ENCODE measurements at places on chromosomes 7 and 10. TPM values are rescaled to one million over a fixed set of nuclear protein-coding genes. Genes with fewer than 3 reads are reported as not detected.

Gene OR2A42
- not detected for total RNA-seq

Gene CHAT
- not detected for total RNA-seq

Gene C10orf105
- 0.30 TPM for total RNA-seq

Gene TMEM176B
- 33.9 TPM for total RNA-seq

Gene CCDC71L
- total RNA-seq: 24.3 TPM

DNA sequence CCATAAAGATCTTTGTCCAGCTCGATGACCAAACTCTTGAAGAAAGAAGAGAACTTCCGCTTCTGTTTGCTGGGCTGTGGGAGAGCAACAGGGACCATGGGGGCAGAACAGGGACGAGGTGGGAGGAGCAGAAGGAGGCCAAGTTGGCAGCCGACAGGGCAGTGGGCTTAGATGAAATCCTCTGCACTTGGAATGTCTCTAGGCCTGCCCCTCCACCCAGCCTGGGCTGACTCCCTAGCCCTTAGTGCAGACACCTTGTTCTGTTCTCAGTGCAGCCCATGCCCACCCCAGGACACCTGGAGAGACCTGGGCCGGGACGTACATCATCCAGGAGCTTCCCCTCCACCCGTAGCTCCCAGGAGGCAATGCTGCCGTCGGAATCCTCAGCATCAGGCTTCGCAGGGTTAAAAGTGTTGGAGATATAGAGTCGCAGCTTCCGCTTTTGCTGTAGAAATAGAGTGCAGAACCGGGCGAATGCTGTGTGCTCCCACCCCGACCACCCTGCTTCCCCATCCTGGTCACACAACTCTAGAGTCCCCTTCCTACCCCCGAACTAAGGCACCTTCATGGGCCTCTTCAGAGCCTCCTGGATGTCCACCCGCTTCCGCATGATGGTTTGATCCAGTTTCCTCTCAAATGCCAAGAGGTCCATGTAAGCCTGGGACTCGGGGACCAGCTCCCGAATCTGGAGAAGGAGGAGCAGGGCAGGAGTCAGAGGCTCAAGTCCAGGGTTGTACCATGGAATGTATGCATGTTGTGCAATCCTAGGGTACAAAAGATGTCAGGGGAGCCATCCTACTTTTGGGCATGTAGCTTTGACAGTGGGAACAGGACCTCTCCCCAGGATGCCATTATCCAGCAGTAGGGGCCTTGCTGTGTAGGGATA is 6.1 kb downstream of the SMARCD3 start:
- DNase-seq: no peak
- peaks cover 37% of the 10 kb centered on the region for H3K4me1 ChIP-seq
- no peaks in the 10 kb centered on the region for H3K27me3 ChIP-seq
- H3K36me3 ChIP-seq: no peaks in the 10 kb centered on the region

DNA sequence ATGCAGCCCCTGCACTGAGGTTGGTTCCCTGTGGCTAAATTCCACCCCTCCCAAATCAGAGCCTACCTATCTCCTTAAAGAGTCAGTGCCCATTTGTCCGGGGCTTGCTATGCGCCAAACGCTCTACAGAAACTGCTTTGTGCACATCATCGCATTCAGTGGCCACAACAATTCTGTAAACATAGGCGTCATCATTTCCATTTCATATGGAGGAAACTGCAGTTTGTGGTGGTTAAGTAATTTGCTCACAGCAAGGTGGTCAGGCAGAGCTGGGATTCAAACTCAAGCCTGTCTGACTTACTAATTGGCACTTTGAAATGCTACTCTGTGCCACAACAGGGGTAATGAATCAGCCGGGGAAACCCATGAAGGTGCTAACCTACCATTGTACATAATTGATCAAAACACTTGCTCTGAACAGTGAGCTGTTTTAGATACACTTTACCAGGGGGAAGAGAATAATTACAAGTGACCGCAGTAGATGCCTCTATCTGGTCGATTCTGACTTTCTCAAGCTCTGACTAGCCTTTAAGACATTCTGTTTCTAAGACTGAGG is 775.5 kb downstream of the LRMDA start:
- H3K4me3 ChIP-seq: no peak overlapping the region
- H3K27me3 ChIP-seq: no peaks in the 10 kb centered on the region
- no peak for DNase-seq
- H3K36me3 ChIP-seq: no peaks in the 10 kb centered on the region
- no peaks in the 10 kb centered on the region for H3K4me1 ChIP-seq

- no peak overlapping the region for H3K27ac ChIP-seq
- no peak for DNase-seq
- no peaks in the 10 kb centered on the region for H3K4me1 ChIP-seq
- H3K4me3 ChIP-seq: no peak overlapping the region
- H3K27me3 ChIP-seq: no peaks in the 10 kb centered on the region
- no peaks in the 10 kb centered on the region for H3K36me3 ChIP-seq
Observed at GRCh38 chr10:5530846-5531557, 6.2 kb downstream of the CALML3 start.

DNA sequence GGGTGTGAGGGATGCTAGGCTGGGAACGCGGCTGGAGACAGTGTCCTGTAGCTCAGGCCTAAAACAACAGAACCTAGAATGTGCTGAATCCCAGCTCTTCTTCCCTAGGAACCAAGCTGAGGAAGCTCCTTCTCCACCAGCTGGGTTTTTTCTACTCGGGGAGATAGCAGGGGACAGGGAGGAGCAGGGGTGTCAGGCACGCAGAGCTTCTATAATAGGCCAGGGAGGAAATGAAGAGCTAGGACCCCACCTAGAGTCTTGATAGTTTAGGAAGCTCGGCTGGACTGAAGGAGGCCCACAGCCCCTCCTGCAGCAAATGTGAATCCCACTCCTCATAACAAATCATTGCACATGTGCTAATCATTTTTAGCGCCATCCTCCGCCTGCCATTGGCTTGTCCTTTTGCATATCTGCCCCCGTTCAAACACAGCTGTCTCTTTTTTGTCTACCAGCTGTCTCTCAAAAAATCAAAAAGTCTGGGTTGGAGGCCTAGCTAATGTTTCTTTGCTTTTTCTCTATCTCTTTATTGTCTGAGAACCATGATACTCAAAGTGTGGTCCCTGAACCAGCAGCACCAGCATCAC is 24.1 kb upstream of the FAM180A start:
- H3K4me3 ChIP-seq: no peak overlapping the region
- no peaks in the 10 kb centered on the region for H3K27me3 ChIP-seq
- no peak for DNase-seq
- no peak overlapping the region for H3K27ac ChIP-seq

DNA sequence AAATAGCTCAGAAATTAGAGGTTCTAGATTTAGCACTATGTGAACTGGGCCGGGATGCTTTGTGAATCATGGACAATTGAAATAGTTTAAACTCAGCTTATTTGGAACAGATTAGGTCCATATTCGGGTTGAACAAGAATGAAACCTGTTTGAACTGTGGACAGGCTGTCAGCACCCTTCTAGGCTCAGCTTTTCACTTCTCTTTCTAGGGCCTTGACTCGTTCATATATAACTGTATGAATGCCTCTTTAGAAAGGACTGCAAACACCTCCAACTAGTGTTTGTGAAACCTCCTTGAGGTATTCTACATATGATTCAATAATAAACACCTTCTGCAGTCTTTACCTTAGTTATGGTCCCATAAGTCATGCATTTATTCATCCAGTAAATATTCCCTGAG is 115.6 kb downstream of the REEP3 start:
- H3K36me3 ChIP-seq: no peaks in the 10 kb centered on the region
- peaks cover under 1% of the 10 kb centered on the region for H3K4me1 ChIP-seq
- H3K4me3 ChIP-seq: no peak overlapping the region
- no peak overlapping the region for H3K27ac ChIP-seq
- DNase-seq: no peak
- H3K27me3 ChIP-seq: no peaks in the 10 kb centered on the region

DNA sequence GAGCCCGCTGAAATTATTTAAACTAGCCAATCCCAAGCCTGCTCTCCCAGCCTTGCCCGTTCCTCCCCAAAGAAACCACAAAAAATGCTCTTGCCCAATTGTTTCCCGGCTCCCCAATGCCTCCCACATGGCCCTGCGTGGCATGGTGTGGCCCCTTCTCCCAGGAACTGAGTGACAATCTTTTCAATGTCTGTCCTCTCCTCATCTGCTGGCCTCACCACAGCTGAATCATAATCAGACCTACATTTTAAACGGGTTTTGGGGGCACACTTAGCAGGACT is 201.5 kb downstream of the PRPF18 start:
- H3K4me3 ChIP-seq: no peak overlapping the region
- H3K36me3 ChIP-seq: peaks cover 21% of the 10 kb centered on the region
- peaks cover 49% of the 10 kb centered on the region for H3K4me1 ChIP-seq
- H3K27me3 ChIP-seq: no peaks in the 10 kb centered on the region

- DNase-seq: no peak
- H3K4me3 ChIP-seq: no peak overlapping the region
- no peaks in the 10 kb centered on the region for H3K36me3 ChIP-seq
- H3K27me3 ChIP-seq: no peaks in the 10 kb centered on the region
- no peak overlapping the region for H3K27ac ChIP-seq
- H3K4me1 ChIP-seq: no peaks in the 10 kb centered on the region
Observed at GRCh38 chr7:99791021-99791420, 7.0 kb upstream of the CYP3A4 start.

GRCh38 chr10:63434866-63435854 is 30.6 kb downstream of the JMJD1C start:
- H3K27me3 ChIP-seq: no peaks in the 10 kb centered on the region
- no peak overlapping the region for H3K27ac ChIP-seq
- no peaks in the 10 kb centered on the region for H3K36me3 ChIP-seq
- H3K4me3 ChIP-seq: no peak overlapping the region

DNA sequence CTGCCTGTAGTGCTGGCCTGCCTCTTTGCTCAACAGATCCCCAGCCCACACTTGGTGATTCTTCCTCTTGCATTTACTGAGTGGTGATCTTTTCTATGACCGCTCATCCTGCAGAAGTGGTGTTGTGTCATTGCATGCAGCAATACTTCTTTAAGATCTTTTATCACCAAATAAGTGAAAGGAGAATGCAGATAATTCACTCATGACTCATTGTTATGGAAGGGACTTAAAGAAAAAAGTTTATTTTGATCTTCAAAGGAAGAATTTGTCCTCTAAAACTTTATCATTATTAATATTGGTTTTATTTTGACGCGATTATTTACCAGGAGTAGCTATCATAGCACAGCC is 489.1 kb upstream of the CELF2 start:
- H3K27ac ChIP-seq: no peak overlapping the region
- H3K36me3 ChIP-seq: no peaks in the 10 kb centered on the region
- no peaks in the 10 kb centered on the region for H3K27me3 ChIP-seq

GRCh38 chr7:121517591-121517990 is 121.5 kb upstream of the FAM3C start:
- no peak for DNase-seq
- H3K4me3 ChIP-seq: no peak overlapping the region
- H3K36me3 ChIP-seq: no peaks in the 10 kb centered on the region
- no peaks in the 10 kb centered on the region for H3K27me3 ChIP-seq

- H3K36me3 ChIP-seq: no peaks in the 10 kb centered on the region
- H3K27me3 ChIP-seq: no peaks in the 10 kb centered on the region
- H3K4me3 ChIP-seq: no peak overlapping the region
- DNase-seq: no peak
Observed at GRCh38 chr10:96690755-96691730, 29.3 kb downstream of the PIK3AP1 start.

DNA sequence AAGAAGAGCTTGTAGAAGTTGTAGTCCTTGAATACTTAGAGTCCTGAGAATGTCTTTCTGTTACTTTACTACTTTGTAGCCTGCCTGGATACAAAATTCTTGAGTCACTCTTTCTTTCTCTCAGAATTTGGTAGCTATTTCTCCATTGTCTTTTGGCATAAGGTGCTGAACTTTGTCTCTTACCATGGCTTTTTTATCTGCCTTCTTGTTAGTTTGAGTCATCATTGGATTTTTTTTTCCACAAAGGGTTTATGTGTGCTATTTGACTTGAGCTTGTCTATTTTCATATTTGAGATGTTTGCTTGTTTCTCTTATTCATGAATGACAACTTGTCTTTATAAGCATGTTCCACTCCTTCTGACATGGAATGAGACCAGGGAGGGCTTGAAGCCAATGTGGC is 74.5 kb upstream of the EXOC6 start:
- H3K27me3 ChIP-seq: no peaks in the 10 kb centered on the region
- no peak for DNase-seq
- no peaks in the 10 kb centered on the region for H3K4me1 ChIP-seq
- no peak overlapping the region for H3K4me3 ChIP-seq
- H3K36me3 ChIP-seq: no peaks in the 10 kb centered on the region

GRCh38 chr7:41705109-41705901 is 2.4 kb upstream of the INHBA start:
- H3K27me3 ChIP-seq: peaks cover 12% of the 10 kb centered on the region
- peak; percentile 64 for DNase-seq
- peaks cover 31% of the 10 kb centered on the region for H3K4me1 ChIP-seq
- H3K36me3 ChIP-seq: no peaks in the 10 kb centered on the region
- H3K27ac ChIP-seq: no peak overlapping the region
